Endodermal cell (in vitro differentiated cells): ENCODE measurements at places on chromosomes 7 and 10. TPM values are rescaled to one million over a fixed set of nuclear protein-coding genes. Genes with fewer than 3 reads are reported as not detected.
A peak's percentile ranks its signal among the peaks of the same experiment; 100 is the strongest.

DNA sequence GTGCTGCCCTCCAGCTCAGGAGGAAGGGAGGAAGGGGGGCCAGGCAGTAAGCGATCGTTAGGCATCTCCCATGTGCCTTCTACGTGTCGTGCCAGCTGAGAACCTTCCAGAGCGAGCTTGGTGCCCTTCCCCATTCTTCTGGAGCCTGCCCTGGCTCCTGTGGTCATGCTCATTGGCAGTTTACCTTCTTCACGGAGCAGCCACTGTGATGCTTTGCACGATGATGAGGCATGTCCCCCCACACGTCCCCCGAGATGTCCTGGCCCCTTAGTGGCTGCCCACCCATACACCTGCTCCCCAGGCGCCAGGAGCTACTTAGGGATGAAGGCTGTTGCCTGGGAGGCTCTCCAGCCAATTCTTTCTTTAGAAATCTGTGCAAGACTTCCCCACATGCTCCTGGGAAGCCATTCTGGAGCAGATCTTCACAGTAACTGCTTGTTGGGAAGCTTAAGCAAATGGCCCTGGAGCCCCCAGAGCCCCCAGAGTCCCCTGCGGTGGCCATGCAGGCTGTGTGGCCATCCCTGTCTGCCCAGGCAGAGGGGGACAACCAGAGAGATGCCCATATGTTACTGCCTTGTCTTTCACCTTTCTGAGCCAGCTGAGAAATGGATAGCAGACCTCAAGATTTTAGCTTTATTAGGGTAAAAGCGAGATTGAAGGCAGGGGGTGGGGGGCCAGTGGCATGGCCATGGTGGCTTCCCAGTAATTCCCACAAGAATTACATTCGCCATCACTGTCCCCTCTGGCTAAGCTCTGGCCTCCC is 199.0 kb downstream of the EBF3 start:
- DNase-seq: peak; percentile 28

DNA sequence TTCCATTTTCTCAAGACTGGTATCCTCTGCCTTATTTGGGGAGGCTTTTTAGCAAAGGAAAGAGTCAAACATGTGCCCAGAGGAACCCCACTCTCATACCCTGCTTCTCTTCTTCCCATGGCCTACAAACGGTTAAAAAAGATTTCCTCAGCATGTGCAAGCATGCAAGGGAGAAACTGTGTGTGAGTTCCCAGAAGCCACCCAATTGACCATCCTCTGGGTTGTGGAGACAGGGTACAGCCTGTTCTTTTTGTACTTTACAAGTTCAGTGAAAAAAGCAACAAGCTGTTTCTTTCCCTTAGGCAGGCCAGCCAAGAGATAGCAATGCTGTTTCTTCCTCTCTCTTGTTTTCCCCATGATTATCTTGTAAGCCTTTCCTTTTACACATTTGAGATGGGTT is 68.8 kb upstream of the MTPN start:
- no peak for DNase-seq

- no peak for DNase-seq
Measured at GRCh38 chr10:70784471-70784870, 706 bp downstream of the TBATA start.

GRCh38 chr10:80144067-80144695 is 11.7 kb downstream of the PLAC9 start:
- DNase-seq: peak; percentile 67

DNA sequence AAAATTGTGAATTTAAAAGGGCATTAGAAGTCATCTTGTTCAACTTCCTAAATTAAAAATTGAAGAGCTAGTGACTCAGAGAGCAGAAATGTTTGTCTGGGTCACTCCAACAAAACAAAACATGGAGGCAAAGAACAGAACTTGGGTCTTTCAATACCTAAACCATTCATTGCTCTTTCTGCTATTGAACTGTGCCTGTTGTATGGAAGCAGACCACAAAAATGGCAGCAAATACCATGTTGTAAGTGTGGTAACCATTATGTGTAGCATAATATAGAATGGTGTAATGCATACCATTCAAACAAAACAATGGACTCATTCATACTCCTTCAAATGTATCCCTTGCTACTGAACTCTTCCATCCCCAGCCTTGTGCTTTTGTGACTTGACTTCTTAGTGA is 360.2 kb upstream of the NRG3 start:
- no peak for DNase-seq

DNA sequence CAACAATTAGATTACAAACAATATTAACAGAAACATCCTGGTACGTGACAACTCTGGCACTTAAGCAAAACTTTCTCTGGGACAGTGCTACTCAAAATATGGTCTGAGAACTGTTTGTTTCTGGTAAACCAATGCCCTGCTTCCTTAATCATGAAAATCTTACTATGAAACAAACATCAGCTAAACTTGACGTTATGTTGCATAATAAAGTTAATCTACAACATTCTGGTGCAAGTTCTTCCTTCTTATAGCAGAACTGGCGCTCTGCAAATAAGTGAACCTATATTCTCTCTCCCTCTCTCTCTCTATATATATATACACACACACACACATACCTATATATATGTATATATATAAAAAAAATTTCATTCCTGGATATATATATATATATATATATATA is 7.8 kb downstream of the C7orf33 start:
- no peak for DNase-seq

DNA sequence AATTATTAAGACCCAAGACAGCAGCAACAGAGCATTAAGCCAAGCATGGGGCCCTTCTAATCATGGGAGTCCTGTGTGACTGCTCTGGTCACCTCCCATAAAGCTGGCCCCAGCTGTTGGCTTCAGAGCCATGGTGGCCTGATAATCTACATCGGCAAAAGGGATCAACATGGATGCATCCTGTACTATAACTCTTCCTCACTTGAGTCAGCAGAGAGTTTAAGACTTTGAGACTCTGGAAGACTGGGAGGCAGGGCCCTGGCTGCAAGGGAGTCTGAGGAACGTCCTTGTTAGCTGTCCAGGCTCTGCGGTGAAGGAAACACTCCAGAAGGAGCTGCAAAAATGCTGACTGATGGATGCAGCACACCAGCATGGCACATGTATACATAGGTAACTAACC is 95.0 kb upstream of the KIAA1217 start:
- DNase-seq: no peak

DNA sequence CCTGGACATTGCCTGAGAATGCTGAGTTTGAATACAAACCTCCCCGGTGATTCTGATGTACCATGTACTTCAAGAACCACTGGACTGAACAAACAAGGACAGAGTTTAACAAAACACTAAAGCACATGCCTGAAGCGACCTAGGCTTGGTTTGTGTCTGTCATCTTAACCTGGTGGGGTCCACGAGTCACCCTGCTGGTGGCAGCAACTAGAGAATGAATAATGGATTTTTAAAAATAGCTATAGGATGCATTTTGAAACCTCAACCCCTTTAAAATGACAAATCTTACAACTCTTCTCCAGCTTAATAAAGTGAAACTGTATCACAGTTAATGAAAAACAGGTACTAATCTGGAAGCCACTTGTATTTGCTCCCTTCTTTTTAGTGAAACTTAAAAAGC is 25.2 kb downstream of the CDHR3 start:
- DNase-seq: no peak

GRCh38 chr7:80026766-80027165 is 107.9 kb upstream of the GNAI1 start:
- DNase-seq: no peak

The TBX20 gene
- 30.9 and 35.2 TPM in 2 replicates for total RNA-seq
